ENCODE measurements at places on chromosomes 7 and 10.

DNA sequence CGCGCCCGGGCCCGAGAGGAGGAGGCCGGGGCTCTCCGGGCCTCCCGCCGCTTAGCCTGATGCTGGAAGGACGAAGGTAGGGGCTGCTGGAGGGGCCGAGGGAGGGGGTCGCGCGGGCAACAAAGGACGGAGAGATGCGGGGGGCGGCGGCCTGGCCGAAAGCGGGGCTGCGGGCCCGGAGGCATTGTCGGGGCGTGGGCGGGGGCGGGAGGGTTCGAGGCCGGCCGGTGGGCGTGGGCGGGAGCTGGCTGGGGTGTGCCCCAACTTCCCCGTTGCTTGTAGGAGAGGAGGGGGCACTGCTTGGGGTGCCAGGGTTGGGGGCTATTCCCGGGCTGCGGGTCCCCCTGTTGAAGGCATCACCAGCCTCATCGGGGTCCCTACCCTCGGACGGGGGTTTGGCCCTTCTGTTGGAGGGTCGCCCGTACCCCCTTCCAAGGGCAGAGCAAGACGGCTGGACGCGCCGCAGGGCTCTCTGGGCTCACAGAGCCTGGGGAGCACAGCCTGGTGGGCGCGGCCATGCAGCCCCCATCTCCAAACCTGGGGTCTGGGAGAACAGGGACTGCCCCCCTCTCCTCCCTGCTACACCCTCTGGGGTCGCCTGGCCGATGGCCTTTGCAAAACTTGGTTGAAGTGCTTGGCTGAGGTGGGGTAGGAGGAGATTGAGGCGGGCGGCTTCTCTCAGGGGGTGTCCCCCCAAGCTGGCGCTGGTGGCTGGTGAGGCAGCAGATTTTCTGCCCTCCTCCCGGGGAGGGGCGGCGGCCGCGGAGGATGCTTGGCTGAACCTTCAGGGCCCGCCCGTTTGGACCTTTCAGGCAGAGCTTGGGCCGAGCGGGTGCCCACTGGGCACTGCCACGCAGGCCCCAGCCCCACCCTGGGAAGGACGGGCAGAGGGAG lies 699 bp downstream of the CLIP2 start:
- no peak for DNase-seq

DNA sequence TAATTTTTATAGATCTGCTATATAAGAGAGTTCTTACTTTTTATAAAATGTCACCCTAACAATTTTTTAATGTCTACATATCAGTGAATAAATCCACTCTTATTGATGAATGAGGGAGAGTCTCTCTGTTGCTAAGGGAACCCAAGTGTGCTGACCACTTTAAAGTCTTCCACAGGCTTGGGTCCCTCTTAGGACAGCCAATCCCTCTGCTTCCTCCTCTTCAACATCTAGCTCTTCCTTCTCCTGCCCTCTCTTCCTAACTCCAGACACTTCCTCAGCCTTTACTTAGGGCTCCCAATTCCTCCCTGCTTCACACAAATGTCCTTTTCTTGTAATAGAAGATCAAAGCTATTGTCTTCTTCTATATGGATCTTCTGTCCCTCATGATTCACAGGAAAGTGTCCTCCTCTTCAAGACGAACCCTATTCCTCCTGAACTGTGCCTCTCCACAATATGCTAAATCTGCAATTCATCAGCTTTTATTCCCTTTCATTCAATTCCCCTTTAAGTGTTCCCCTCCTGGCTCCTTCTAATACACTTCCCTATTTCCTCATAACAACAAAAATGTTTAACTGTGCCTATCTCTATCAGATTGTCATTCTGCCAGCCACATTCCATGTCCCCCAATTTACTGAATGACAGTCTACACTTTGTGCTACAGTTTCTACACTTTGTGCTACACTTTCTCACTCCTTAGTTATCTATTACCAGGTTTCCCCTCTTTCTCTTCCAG lies 37.7 kb downstream of the CDK6 start:
- no peak for DNase-seq

DNA sequence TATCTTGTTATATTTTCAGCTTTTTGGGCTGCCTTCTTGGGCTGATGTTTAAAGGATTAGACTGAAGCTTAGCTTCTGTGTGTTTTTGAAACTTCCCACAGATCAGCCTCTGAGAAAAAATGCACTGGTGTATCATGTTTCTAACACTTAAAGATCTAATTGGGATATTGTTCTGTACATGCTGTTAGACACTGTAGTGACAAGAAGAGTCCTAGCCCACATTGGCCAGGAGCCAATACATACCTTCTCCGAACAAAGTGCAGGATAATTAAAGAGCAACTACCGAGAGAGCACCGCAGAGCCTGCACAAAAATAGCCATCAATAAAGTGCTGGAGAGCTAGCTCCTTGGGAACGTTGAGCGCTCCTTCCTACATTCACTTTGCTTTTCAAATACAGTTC lies 289.4 kb upstream of the SP8 start:
- DNase-seq = no peak

DNA sequence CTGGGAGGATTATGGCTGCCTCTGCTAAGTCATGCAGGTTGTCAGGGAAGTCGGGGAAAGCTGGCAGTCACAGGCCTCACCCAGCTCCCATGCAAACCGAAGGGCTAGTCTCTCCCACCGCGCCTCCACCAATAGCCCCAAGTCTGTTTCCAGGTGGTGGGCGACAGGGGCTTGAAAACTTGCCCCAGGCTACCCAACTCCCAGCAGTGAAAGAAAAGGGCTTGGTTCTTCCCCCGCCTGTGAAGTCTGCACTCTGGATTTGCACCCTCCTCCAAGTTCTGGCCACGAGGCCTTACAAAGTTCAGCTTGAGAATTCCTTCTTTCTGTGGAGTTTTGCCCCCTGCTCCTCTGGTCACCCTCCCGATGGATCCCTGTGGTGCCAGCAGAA lies 99.9 kb upstream of the CHST15 start:
- no peak for DNase-seq

DNA sequence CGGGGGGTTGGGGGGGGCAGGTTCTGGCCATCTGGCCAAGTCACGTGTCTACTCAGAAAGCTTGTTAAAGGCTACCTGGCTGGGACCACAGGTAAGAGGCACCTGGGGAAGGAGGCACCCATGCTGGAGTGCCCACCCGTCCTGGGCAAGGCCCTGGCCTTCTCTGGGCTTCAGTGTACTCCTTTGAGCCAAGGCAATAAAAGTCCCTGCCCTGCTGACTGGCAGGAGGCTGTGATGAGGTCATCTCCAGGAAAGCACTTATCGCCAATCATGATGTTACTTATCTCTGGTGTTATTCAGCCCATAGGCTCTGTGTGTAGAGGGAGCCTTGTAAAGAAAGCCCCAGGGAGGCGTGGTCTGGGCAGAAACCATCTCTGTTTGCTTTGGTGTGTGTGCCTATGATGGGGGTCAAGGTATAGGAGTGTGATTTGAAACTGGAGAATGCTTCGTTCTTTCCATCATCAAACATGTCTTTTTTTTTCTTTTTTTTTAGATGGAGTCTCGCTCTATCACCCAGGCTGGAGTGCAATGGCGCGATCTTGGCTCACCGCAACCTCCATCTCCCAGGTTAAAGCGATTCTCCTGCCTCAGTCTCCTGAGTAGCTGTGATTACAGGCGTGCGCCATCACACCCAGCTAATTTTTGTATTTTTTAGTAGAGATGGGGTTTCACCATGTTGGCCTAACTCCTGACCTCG lies 2.5 kb upstream of the CLDN4 start:
- DNase-seq = peak; percentile 90

- DNase-seq = no peak
These were observed 59.0 kb downstream of the PODXL start for GRCh38 chr7:131497454-131497853.
